ENCODE measurements at places on chromosomes 6 and 20. TPM values are rescaled to one million over a fixed set of nuclear protein-coding genes. Genes with fewer than 3 reads are reported as not detected.

SLC22A7 gene
- total RNA-seq = not detected

KCNQ5 gene
- 7.2 TPM for total RNA-seq

SCRT2 gene
- total RNA-seq = not detected

ZC2HC1B gene
- total RNA-seq = not detected

SLX4IP gene
- 6.5 TPM for total RNA-seq

COL20A1 gene
- total RNA-seq = not detected

DEFB124 gene
- total RNA-seq = not detected

Data from naive thymus-derived CD4-positive, alpha-beta T cell (primary cell).